ENCODE measurements at places on chromosomes 3 and 15.

DNA sequence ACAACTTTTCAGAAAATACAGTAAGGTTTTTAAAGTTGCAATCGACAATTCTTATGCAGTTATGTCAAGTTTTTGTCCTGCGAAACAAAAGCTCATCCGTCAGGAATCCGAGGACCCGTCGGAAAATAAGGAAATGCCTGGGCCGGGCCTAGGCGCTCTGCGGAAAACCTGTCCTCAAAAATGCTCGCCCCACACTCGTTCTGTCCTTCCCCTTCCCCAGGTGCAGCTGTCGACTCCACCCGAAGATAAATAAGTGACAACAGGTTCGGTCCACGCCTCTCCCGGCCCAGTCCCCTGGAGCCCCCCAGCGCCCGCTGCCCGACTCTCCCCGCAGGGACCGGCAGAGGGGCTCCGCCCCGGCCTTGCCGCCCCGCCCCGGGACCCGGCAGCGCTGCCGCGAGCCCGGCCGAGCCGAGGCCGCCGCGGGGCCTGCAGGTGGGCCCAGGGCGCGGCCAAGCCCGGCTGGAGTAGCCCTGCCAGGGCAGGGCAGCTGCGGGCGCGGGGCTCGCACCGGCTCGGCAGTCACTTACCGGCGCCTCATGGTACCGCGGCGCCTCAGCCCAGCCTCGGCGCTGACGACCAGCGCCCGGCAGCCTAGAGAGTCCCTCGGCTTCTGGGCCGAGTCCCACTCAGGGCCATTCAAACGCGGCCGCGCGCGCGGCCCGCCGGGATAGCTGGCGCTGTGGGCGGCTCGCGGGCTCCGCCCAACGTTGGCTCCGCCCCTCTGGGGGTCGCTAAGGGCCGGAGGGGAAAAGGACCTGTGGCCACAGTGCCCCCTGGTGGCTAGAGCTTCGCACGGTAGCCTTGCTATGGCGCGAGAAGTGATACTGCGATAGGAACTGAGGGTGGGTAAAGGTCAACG, at the start of gene KATNBL1:
Gene KATNBL1, minus strand, starts transcription at position 676 of the 862 bp plus-strand sequence. CDS start 46,420 bp downstream, outside the sequence.
- DNase-seq: peak; percentile 92

GRCh38 chr3:36166477-36166876, 213.8 kb upstream of the STAC start:
- DNase-seq: no peak

DNA sequence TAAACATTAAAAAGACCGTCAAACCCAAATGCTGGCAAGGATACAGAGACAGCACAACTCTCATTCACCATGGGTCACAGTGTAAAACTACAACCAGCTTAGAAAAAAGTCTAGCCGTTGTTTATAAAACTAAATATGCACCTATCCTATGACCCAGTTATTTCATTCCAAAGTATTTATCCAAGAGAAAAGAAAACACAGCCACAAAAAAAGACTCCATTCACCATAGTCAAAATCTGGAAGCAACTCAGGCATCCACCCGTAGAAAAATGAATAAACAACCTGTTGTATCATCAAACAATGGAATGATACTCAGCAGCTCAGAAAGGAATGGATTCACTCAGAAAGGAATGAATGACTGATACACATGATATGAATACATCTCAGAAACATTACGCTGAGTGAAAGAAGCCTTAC, 28.6 kb downstream of the PLD1 start:
- no peak for DNase-seq

- no peak for DNase-seq
These were observed 9.1 kb downstream of the RBM15B start for GRCh38 chr3:51400166-51400565.

DNA sequence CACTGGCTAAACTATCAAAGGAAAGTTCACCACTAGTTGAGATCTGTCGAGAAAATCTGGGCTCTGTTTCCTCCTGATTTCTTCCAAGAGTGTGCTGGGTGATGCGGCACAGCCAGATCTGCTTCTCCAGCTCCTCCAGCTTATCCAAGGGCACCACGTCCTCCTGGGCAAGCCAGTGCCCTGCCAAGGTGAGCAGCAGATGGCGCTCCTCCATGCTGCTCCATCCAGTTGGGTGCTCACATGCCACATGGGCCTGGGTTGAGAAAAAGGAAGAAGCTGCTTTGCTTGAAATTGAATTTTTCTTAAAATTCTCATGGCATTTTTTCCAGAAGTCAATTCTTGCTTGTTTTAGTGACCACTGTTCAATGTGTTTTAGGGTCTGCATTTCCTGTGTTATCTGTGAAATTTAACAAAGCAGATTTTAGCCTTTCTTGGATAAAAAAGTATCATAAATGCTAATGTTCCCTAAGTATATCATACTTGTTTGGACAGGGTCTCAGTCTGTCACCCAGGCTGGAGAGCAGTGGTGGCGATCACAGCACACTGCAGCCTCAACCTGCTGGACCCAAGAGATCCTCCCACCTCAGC, 47.3 kb downstream of the EIF3J start:
- DNase-seq: peak; percentile 51

GRCh38 chr15:52765785-52766184, 24.4 kb downstream of the ONECUT1 start:
- DNase-seq: no peak

GRCh38 chr15:80480171-80480811, 76.1 kb downstream of the ARNT2 start:
- DNase-seq: no peak

DNA sequence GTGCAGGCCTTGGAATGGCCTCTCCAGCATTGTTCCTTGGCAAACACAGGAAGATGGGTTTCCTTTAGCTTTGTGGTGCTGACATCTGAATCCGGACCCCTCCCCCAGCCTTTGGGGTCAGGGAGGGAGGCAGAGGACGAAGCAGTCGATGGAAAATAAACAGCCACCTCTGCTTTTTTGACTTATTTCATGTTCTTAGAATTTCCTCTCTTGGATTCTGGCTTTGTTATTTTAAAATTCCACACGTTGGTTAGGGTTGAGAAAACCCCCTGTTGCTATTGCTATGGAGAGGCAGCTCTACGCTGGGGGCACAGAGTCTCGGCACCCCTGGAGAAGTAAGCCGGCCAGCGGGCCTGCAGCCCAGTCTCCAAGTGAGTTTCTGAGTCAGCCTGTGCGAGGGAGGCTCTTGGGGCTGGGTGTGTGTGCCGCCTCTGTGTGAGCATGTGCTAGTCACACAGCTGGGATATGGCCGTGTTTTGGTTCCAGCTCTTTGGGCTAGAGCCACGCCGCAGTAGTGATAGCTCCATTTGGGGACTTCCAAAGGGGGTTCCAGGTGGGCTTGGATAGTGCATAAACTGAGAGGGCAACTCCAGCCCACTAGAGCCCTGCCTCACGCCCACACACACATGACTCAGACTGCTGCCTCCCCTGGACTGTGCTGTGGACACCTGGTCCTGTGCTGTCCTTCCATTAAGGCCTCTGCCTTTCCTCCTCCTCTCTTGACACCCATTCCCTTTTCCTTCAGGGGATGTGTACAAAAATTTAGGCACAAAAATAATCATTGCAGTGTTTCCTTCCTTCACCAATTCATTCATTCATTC, 58.8 kb downstream of the AMOTL2 start:
- no peak for DNase-seq

GRCh38 chr3:123448536-123449101, at the start of gene ADCY5:
ADCY5 (minus strand) TSS chr3:123449090; CDS start chr3:123448545, 545 bp downstream.
- DNase-seq: no peak

DNA sequence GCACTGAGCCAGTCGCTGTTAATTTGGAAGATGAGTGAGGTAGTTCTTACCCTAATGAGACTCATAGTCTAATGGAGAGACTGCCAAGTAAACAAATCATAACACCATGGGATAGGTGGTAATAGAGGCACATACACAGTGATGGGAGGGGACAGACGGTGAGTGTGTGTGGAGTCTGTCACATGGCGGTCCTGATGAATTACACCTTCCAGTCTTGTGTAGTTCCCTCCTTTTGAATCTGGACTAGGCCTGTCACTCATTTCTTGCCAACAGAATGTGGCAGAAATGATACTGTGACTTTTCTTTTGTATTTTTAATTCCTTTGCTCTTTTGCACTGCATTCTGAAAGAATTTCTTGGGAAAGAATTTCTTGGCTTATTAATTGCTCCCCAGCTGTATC, 78.1 kb downstream of the NR1D2 start:
- DNase-seq: no peak

GRCh38 chr3:24196526-24196925, 251.4 kb downstream of the NR1D2 start:
- no peak for DNase-seq

DNA sequence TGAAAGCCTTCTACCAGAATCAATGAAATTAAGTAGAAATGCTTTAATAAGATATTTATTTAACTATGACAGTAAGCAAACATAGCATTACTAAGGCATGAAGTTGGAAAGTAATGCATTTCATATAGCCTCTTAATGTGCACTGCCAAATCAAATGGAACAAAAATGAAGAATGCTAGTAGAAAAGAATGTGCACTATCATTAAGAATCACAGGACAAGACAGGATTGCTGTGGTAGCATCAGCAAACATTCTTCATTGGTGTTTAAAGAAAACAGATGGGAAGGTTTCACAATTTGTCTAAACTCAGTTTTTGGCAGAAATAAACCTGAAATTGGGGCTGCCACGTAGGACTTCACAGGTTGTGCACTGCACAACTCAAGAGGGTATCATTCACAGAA, 168.9 kb downstream of the CNTN3 start:
- DNase-seq: no peak

GRCh38 chr15:82312586-82313349, 36.5 kb downstream of the GOLGA6L10 start:
- DNase-seq: no peak

GRCh38 chr15:88223084-88223483, 33.5 kb downstream of the NTRK3 start:
- DNase-seq: no peak

- DNase-seq: no peak
These were observed 258.2 kb downstream of the ADAMTS17 start for GRCh38 chr15:100083572-100083971.

DNA sequence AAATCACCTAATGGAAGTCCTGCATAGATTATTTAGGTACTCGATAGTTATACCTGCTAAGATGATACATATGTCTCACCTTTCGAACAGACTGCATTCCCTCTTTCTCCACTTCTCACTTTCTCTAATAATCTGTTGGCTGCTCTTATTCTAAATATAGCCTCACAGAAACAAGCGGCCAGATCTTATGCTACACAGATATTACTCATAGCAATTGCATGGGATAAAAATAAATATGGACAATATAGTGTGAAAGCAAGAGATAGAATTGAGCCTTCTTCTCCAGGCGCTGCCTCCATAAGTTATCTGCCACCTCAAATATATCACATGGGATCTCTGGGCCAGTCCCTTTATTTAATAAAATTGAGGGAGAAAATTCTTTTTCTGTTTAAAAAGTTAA, 29.5 kb upstream of the TGFBR2 start:
- no peak for DNase-seq

DNA sequence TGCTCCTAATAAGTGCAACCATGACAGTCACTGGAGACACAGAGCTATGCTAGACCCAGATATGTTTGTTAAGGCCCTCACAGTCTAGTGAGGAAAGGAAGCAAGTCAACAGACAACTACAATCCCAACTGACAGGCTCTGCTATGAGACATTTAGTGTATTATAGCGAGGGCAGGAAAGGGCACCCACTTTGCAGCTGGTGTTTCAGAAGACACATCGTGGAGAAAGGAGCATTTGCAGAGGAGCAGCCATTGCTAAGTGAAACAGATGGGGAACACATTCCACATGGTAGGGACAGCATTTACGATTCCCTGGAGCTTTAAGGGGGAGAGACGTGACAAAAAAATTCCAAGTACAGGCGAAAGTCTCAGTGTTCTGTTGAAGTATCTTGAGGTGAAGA, 685.6 kb downstream of the AGBL1 start:
- DNase-seq: no peak

DNA sequence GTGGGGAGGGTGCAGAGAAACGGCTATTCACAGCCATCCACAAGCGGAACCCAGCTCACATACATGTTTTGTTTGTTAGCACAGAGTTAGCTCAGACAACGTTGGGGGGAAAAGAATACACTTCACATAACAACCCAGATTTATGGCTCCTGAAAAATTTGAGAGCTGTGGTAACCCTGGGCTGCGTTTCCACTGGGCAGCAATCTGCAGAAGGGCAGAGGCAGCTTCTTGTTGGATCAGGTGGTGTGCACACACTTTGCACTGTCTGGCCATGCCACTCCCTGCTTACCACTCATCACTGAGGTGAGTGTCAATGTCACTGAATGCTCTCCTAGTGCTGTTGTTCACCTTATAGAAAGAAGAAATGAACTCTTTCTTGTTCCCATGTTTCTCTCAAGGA, 299.8 kb upstream of the SOX14 start:
- DNase-seq: no peak

GRCh38 chr15:31304751-31305365, 21.8 kb upstream of the KLF13 start:
- no peak for DNase-seq

DNA sequence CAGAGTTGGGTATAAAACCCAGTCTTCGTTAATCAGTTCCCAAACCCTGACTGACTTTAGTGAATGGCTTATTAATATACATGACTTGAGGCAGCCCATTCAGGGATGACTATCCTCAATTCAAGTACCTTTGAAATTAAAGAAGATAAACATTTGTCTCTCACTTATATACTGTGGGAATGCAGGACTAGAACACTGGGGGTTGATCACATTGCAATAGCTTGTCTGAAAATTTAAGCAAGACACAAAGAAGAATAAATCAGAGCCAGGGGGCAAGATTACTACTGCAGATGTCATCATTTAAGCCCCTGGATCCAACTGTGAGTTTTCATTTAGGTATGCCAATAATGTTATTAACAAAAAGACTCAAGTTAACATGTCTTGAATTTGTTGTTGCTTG, 647.7 kb downstream of the ZPLD1 start:
- DNase-seq: no peak

Data from activated effector memory CD4-positive, alpha-beta T cell treated with Interleukin-2 at 50 U/mL for 16 hours (primary cell).